ENCODE measurements at places on chromosomes 3 and 15. TPM values are rescaled to one million over a fixed set of nuclear protein-coding genes. Genes with fewer than 3 reads are reported as not detected.

Gene CSTA
- total RNA-seq, result 0.65 TPM

Gene DNASE1L3
- total RNA-seq, result 0.43 TPM

Gene LRRC34
- 6.1 TPM for total RNA-seq

Gene PLCH1
- not detected for total RNA-seq

Gene PPCDC
- 8.0 TPM for total RNA-seq

Gene DPPA2
- total RNA-seq, result not detected

Gene ETFA
- total RNA-seq, result 108 TPM

Gene P3H2
- 220 TPM for total RNA-seq

Gene CHRNA5
- 0.32 TPM for total RNA-seq

Gene PYGO1
- total RNA-seq, result 20.5 TPM

Gene PPP2R3A
- 32.2 TPM for total RNA-seq

Gene ZNF592
- total RNA-seq, result 12.7 TPM
